ENCODE measurements at places on chromosomes 11 and 22.

- no peak for DNase-seq
Measured at GRCh38 chr22:23205339-23206049, 25.2 kb downstream of the BCR start.

GRCh38 chr11:34188181-34188580 is 82.8 kb downstream of the NAT10 start:
- no peak for DNase-seq

DNA sequence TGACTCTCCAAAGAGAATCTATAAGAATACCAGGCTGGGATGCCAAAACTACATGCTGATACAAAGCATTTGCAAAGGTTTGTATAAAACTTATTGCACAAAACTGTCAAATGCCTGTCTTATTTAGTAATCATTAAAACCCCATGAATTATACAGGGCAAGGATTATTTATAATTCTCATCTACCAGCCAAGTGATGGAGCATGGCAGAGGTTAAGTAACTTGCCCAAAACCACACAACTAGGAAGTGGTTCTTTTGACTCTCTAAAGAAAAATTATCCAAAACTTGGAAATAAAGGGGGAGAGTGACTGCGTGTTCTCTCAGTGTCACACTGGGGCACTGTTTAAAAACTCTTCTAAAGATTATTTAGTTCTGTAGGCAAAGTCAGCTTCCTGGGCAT is 17.4 kb upstream of the CLMP start:
- no peak for DNase-seq

GRCh38 chr11:4066910-4067309 is 27.7 kb upstream of the RRM1 start:
- no peak for DNase-seq

Data from AG08395 (cell line).